ENCODE measurements at places on chromosomes 1 and 21. TPM values are rescaled to one million over a fixed set of nuclear protein-coding genes. Genes with fewer than 3 reads are reported as not detected.

Gene ASAP3
- total RNA-seq: 40.1 TPM

GRCh38 chr1:8474369-8474768 is 156.5 kb downstream of the SLC45A1 start:
- no peak for DNase-seq

DNA sequence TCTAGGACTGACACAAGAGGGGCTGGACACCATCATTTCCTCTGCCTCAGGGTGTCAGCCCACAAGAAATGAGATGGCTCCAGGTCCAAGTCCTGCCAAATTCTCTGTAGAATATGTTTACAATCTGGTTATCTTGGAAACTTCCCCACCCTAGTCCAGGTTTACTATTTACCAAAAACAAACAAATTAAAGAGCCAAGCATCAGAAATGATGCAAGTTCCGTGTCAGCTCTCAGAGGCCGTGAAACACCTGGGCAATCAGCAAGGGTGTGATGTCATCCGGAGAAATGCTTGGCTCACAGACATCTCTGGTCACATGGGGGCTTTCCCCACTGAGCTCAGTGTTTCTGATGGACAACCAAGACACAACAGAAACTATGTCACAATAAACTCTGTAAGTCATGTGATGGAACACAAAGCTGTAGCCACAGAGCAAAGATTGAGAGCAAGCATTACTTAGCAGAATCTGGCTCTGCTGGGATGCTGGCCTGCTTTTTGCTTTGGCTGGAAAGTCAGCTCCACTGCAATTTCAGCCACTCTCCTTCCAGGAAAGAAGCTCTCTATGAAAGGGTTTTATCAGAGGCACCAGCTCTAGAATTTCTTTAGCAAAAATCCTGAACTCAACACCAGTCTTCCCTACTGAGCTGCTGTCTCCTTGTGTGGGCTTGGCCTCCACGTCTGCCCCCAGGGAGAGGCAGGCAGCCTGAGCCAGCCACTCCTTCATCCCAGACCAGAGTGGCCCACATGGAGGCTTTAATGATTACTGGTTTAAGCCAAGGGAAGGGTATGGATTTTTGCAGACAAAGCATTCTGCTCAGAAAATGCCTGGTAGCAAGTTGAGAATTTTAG is 55.9 kb downstream of the NENF start:
- peak; percentile 65 for DNase-seq

- DNase-seq: no peak
These were observed 621.7 kb downstream of the LMO4 start for GRCh38 chr1:87950369-87950768.

DNA sequence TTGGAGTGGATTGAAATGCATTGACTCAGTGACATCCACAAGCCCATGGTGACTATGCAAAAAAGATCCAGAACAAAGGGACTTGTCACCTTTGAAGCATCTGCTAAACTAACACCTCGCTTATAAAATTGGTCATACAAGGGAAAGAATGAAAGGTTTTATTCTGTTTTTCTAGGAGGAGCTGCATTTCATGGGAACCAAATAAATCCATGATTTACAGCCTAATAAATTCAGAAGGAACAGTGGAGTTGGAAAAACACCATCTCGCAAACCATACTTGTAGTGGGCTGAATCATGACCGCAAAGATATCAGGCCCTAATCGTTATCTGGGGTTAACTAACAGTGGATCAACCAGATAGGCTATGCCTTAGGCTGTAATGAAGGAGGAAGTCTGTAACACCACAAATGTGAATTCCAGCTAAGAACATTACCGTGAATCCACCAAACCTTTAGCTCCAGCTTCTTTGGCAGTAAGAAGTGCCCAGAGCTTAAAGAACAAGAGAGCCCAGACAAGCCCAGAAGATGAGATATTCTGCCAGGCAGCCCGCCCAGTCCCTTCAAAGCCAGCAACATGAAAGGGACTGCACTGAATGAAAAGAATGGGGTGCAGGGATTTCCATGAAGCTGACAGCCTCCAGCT is 27.4 kb downstream of the RSPH1 start:
- no peak for DNase-seq

- no peak for DNase-seq
These were observed 258.7 kb downstream of the CAMTA1 start for GRCh38 chr1:7043719-7044535.

DNA sequence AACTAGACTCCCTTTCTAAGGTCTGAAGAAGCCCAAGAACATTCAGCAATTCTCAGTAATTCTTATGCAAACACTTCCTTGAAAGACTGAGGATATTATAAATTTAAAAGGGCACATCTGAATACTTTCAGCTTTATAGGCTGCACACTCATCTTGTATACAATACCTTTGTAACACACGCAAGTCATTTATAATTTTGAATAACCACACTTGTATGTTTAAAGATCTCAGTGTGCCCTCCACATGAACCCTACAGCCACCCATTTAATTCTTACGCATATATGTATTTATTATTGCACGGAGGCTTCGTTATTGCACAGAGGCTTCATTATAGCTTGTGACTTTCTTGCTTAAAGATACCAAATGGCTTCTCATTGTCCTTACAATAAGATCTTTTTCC is 1.2 kb upstream of the KRTAP27-1 start:
- DNase-seq: no peak

DNA sequence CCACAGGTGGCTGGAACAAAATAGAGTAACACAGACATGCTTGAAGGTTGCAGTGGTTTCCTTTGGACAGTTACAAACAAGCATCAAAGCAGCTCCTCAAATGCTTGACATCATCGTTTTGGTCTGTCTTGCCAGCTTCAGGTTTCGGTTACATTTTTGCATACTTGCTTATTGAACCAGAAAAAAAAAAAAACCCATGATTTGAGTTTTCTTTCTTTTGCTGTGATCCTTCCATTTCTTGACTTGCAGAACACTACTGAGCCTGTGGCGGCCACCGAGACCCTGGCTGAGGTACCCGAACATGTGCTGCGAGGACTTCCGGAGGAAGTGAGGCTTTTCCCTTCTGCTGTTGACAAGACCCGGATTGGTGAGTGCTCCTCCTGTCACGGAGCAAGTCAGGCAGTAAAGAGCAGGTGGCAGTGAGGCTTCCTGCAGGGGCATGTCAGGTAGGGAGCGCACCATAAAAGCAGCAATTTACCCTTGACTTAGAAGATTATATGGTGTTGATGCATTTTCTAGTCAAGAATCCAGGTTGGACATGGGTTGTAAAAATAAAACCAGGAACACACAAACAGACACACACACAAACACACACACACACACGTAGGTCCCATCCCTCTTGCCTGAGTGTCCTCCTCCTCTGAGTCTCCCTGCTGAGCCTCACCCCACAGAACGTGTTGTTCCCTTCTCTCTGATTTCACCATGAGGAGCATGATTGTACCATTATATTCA is 30.9 kb downstream of the PRDM2 start:
- peak; percentile 44 for DNase-seq

Data from mucosa of gallbladder (tissue), 1 donor.